ENCODE measurements at places on chromosomes 3 and 15. TPM values are rescaled to one million over a fixed set of nuclear protein-coding genes. Genes with fewer than 3 reads are reported as not detected.

The HHLA2 gene
- not detected for polyA plus RNA-seq

The PTH1R gene
- 10.4 TPM for polyA plus RNA-seq

The CCR9 gene
- polyA plus RNA-seq: not detected

The GUCA1C gene
- polyA plus RNA-seq: not detected

The COLQ gene
- polyA plus RNA-seq: 1.1 TPM

- H3K27ac ChIP-seq: no peak overlapping the region
- H3K4me3 ChIP-seq: no peak overlapping the region
- no peaks in the 10 kb centered on the region for H3K27me3 ChIP-seq
- H3K4me1 ChIP-seq: peaks cover 9% of the 10 kb centered on the region
- no peak for DNase-seq
- H3K36me3 ChIP-seq: no peaks in the 10 kb centered on the region
Measured at GRCh38 chr3:23996095-23996524, 51.0 kb downstream of the NR1D2 start.

GRCh38 chr15:87752250-87752951, 504.1 kb downstream of the NTRK3 start:
- no peaks in the 10 kb centered on the region for H3K36me3 ChIP-seq
- H3K27ac ChIP-seq: no peak overlapping the region
- DNase-seq: no peak
- H3K4me3 ChIP-seq: no peak overlapping the region

DNA sequence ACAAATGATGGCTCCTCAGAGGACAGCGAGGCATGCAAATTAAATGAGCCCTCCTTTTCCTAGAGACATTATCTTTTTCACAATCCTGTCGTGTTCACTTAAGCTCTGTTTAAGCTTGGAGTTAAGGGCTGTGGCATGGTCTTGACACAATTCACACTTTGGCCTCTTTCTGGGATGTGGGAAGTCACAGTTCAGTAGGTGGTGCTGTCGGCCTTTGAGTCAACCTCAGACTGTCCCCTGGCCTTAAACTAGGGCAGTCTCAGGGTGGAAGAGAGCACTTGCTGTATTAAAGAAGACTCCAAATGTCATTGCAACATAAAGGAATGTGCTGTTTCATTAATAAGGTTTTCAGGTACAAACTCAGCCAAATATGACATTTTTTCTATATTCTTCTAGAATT, 351.0 kb downstream of the MCTP2 start:
- no peaks in the 10 kb centered on the region for H3K36me3 ChIP-seq
- no peak overlapping the region for H3K27ac ChIP-seq

DNA sequence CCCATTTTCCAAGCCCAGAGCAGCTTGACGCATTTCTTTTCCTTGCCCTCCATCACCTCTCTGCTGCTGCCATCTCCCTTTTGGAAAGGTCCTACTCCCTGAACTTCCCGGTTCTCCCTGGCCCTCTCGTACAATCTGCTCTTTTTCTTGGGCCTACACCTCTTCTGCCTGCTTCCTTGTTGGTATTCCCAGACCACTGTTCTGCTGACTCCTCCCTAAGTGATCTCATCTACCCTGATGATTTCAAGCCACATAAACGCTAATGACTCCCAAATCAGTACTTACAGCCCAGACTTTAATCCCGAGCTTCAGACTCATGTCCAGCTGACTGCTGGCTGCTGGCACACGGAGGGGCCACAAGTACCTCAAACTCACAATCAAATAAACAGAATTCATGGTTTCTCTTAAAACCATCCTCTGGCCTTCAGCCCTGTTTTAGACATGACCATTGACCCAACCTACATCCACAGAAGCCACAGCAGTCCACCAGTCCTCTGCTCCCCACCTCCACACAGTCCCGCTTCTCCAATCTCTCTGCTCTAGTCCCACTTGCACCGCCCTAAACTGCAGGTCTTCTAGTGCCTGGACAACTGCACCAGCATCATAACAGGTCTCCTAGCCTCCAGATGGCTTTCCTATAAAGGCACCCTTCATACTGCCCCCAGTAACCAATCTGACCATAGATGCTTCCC, 57.6 kb downstream of the AAGAB start:
- H3K4me1 ChIP-seq: peaks cover 6% of the 10 kb centered on the region
- H3K27ac ChIP-seq: no peak overlapping the region
- no peak overlapping the region for H3K4me3 ChIP-seq
- DNase-seq: no peak

- no peak overlapping the region for H3K4me3 ChIP-seq
- no peaks in the 10 kb centered on the region for H3K4me1 ChIP-seq
- no peaks in the 10 kb centered on the region for H3K27me3 ChIP-seq
- H3K27ac ChIP-seq: no peak overlapping the region
Measured at GRCh38 chr3:10470120-10471053, 35.0 kb downstream of the ATP2B2 start.

GRCh38 chr3:28244491-28244890, 3.1 kb downstream of the CMC1 start:
- no peak overlapping the region for H3K27ac ChIP-seq
- DNase-seq: no peak
- peaks cover 10% of the 10 kb centered on the region for H3K4me1 ChIP-seq
- no peaks in the 10 kb centered on the region for H3K27me3 ChIP-seq

DNA sequence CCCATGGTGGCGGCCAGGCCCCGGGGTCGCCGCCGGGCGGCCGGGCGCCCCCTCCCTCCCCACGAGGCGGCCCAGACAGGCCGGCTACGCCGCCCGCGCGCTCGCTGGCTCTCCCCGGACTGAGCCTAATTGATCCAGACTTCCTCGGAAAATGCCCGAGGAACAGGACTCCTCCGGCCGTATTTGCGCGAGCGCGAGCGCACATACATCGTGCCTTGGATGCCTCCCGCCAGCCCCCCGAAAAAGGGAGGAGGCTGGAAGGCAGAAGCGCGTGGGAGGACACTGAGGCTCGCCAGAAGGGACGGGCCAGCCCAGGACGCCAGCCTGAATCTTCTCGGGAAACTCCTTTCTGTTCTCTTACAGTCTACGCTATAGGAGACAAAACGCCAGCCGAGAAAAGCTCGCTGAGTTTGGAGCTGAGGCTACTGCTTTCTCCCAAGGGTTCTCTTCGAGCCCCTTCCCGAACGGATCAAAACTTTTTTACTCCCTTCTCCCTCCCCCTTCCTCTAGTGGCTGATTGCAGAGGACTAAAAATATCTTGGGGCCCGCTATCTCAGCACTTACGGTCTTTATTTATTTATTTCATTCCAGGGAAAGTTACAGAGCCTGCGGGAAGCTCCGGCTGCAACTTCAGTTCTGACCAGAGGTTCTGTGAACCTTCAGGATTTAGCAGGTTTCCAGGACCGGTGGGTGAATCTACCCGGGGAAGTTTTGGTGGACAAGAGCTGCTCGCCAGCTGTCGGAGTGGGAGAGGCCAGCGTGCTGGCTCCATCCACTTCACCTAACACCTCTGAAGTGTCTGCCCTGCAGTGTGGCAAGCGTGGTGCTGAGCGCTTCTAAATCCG, at the start of gene PDZRN3:
PDZRN3 (minus strand) TSS at position 121 of the 845 bp plus-strand sequence.
- peak within 1 kb of the TSS; percentile 83 for H3K27ac ChIP-seq
- peaks cover 24% of the 10 kb centered on the region for H3K4me1 ChIP-seq
- H3K36me3 ChIP-seq: no peaks in the 10 kb centered on the region
- H3K27me3 ChIP-seq: no peaks in the 10 kb centered on the region

Data from adrenal gland (tissue), 19 donors.